ENCODE measurements at places on chromosomes 2 and 18.
A peak's percentile ranks its signal among the peaks of the same experiment; 100 is the strongest.

DNA sequence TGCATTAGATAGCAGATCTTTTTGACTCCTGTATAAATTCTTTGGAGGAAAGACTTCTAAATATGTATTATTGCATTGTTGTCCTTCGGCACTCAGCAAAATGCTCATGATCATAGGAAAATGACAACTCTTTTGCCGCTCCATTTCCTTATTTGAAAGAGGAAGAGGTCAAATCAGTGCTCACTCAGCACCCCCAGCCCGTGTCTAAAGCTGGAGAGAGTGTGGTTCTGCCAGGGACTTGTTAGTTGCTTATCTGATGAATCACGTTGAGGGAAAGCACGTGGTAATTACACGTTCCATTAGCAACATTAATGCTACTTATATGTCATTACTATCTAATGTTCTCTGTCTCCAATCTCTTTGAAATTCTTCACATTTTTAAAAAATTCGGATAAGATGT is 46.0 kb upstream of the MBP start:
- DNase-seq = no peak

DNA sequence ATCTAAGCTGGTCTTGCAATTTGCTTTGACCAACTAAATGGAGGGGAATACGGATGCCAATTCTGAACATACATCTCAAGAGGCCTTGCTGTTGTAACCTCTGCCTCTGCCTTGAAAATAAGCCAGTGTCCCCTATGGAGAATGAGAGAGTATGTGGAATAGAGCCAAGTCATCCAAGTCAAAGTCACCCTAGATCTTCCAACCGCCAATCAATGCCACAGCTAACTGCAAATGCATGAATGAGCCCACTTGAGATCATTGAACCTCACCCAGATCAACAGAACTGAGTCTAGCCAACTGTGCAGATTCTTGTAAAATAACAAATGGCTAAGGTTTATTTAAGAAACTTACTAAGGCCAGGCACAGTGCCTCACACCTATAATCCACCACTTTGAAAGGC is 139.8 kb upstream of the TANK start:
- no peak for DNase-seq

- DNase-seq = no peak
These were observed 51.8 kb downstream of the USP34 start for GRCh38 chr2:61419129-61419528.

DNA sequence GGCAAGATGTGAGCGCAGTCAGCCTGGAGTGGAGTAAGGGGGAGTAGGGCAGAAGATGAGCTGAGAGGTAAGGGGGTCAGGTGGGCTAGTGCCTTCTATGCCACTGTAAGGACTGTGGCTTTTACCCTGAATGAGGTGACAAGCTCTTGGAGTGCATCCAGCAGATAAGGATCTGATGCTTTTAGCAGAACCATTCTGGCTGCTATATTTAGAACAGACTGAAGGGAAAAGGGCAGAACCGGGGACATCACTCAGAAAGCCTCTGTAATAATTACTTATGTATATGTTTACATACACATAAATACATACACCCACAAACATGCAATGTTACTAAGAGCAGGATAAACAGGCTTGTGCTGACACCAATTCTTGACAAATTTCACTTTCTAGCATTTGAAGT is 124.8 kb downstream of the DTNB start:
- DNase-seq = no peak

GRCh38 chr18:77016936-77017335 is 115.6 kb downstream of the MBP start:
- DNase-seq = no peak

DNA sequence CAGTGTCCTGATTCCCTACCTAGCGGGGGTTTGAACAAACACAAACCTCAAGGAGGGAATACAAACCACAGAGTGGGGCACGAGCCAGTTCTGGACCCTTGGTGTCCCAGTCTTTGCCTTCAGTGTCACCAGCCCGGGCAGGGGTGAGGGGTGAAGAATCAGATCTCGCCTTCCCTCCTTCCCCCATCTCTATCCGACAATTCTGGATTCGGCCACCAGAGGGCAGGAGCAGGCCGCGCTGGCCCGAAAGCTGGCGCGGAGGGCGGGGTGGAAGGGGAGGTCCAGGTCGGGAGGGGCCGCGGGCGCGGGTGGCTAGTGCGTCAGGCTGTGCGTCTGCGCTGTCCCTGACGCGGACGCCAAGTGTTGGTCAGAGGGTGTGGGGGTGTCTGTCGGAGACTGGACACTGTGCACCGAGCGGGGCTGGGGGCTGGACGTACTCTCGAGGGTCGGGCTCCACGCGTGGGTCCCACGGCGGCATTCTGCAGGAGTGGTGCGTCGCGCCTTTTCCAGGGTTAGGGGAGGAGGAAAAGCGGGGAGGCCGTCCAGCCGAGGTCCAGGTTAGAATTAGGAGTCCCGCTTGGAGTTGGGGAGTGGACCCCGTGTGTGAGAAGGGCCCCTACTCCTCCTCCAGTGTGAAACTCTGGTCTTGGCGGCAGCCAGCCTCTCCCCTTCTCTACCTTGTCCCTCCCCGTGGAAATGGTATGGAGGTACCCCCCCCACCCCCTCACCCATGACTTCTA is 2.9 kb upstream of the CRYBA2 start:
- DNase-seq = peak; percentile 71

DNA sequence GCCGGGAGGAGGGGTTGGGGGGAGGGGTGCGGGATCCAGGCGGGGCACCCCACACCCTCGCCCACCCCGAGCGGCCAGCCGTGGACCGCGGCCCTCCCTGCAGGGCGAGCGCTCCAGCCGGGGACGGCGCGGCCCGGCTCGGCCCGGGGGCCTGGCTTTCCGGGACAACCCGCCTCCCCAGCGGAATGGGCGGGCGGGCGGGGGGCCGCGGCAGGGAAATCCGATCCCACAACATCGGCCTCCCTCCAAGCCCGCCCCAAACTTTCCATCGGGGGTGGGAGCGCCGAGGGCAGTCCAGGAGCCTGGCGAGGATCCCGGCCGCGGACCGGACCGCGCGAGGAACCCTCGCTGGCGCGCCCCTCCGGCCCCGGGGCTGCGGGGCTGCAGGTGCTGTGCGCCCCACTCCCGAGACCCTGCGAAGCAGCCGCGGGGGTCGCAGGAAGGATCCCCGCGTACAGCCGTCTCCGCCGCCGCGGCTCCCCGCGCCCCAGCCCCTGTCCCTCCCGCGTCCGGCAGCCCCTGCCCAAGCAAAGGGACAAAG is 529 bp downstream of the SEMA4C start:
- no peak for DNase-seq

DNA sequence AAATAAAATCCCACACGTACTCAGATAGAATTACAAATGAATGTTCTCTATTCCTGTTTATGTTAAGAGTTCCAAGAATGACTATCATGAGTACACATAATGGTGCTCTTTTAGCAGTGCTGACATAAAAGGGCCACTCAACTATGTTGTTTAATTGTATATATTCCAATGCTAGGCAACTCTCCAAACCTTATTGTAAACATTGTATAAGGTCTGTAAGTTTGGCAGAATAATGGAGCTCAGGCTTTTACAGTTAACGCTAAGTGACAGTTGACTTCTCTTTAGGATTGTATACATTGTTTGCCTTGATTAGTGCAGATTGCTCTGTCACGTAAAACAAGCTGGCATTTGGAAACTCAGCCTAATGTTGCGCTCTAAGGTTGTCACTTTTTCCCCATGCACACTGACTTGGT is 20.8 kb downstream of the RBMS1 start:
- no peak for DNase-seq

GRCh38 chr2:3264010-3264744 is 113.4 kb downstream of the EIPR1 start:
- DNase-seq = no peak

GRCh38 chr2:24354395-24354794 is 5.9 kb downstream of the ITSN2 start:
- DNase-seq = no peak

GRCh38 chr2:133422931-133423351 is 145.3 kb downstream of the NCKAP5 start:
- no peak for DNase-seq

DNA sequence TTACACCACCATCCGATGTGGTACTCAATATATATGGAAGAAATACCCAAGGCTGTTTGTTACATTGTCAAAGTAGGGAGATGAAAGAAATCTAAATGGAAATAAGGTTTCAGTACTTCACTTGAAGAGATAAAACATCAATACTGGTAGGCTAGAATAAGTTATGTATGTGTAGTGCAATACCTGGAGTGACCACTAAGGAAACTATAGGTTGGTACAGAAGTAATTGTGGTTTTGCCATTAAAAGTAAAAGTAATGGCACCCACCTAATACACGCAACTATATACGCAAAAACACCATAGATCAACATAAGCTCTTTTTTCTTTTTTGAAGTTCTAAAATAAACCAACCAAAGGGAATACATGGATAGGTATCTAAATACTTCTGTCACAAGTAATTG is 143.2 kb upstream of the KYNU start:
- DNase-seq = no peak

DNA sequence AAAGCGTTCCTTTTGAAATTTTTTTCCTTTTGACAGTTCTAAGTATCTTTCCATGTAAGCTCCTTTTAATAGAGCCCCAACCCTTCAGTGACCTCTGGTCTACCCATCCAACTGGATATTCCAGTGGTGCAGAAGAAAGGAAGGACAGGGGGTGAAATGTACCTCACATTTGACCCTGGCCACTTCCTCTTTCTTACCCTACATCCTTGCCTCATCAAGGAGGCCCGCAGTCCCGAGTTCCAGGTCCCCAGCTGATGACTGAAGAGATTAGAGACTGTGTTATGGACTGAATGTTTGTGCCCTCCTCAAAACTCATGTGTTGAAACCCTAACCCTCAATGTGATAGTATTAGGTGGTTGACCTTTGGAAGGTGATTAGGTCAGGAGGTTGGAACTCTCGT is 158.1 kb downstream of the RBM43 start:
- no peak for DNase-seq

- no peak for DNase-seq
These were observed 49.0 kb downstream of the PRKCE start for GRCh38 chr2:45700407-45701013.

- no peak for DNase-seq
These were observed 150.2 kb upstream of the SATB2 start for GRCh38 chr2:199607914-199608313.

- DNase-seq = peak; percentile 23
These were observed 64.6 kb downstream of the NEB start for GRCh38 chr2:151669585-151670081.

- DNase-seq = no peak
These were observed 78.6 kb downstream of the EFEMP1 start for GRCh38 chr2:55844986-55845385.

DNA sequence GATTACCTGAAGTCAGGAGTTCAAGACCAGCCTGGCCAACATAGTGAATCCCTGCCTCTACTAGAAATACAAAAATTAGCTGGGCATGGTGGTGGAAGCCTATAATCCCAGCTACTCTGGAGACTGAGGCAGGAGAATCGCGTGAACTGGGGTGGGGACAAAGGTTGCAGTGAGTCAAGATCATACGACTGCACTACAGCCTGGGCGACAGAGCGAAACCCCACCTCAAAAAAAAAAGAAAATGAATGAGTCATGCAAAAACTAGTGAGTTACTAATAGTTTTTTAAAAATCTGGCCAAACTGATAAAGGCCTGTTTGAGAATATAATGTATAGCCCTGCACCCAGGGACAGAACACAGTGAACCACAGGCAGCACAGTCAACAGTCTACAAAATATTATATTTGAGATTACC is 17.5 kb downstream of the AFG3L2 start:
- DNase-seq = no peak

- no peak for DNase-seq
These were observed 31.4 kb upstream of the CASP8 start for GRCh38 chr2:201228912-201229290.

DNA sequence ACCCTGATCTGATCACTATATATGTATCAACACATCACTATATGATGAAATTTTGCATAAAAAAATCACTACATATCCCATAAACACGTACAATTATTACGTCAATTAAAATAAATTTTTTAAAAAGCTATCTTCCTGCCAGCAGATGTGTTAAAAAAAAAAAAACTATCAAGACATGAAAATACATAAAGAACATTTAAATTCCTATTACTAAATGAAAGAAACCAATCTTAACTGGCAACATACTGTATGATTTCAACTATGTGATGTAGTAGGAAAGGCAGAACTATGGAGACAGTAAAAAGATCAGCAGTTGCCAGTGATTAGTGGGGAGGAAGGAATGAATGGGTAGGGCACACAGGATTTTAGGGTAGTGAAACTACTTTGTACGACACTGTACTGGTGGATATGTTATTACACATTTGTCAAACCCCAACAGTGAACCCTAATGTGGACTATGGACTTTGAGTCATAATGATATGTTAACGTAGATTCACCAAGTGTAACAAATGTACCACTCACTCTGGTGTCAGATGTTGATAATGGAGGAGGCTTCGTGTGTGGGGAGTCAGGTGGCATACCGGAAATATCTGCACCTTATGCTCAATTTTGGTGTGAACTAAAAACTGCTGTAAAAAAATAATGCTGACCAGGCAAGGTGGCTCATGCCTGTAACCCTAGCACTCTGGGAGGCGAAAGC is 27.4 kb downstream of the USP34 start:
- no peak for DNase-seq

DNA sequence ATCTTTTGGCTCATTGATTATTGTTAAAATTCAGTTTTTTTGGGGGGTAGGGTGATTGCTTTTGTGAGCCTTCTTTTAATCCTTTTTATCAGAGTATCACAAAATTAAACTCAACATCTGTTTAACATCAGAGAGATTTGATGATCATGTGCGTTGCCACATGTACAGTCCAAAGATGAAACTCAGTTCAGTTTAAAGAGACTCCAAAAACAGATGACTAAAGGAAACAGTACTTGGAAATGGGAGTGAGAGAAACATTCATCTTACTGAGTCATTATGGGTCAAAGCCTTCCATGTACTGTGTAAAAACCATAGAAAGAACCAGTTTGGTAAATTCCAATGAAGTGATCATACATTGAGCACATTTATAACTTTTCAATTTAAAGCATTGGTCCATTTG is 53.0 kb downstream of the LYPD6 start:
- DNase-seq = no peak

DNA sequence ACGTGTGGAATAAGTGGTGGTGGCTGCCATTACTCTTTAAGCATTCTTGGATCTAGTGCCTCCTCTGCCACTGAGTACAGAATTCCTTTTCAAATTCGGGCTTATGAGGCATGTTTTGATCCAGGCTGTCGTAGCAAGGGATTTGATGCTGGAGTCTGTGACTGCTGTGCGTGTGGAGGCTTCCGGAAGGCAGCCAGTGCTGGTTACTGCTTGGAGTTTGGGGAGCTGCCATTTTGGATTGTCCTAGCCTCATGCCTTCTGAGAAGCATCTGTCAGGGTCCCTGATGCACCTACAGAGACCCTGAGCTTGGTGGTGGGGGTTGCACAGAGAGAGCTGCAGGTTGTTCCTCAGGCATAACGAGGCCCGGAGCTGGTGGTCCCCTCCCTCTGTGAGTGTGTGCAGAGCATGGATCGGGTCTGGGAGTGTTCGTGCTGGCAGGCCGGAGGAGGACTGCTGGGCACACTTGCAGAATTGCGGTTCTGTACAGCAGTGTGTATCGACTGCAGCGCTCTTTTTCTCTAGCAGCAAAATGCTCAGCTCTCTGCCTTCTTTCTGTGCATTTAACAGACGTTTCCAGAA is 7.7 kb downstream of the HPCAL1 start:
- peak; percentile 57 for DNase-seq

Measured in cerebellar cortex (tissue), 1 donor.